ENCODE measurements at places on chromosomes 5 and 9.

- DNase-seq = no peak
Measured at GRCh38 chr5:142846406-142846805, 76.2 kb downstream of the ARHGAP26 start.

GRCh38 chr5:99020698-99021048, 91.9 kb upstream of the CHD1 start:
- DNase-seq = no peak

- no peak for DNase-seq
Measured at GRCh38 chr9:7300484-7300883, 499.1 kb downstream of the DMAC1 start.

GRCh38 chr9:113221800-113222481, 597 bp downstream of the SLC31A1 start:
- DNase-seq = peak; percentile 61

DNA sequence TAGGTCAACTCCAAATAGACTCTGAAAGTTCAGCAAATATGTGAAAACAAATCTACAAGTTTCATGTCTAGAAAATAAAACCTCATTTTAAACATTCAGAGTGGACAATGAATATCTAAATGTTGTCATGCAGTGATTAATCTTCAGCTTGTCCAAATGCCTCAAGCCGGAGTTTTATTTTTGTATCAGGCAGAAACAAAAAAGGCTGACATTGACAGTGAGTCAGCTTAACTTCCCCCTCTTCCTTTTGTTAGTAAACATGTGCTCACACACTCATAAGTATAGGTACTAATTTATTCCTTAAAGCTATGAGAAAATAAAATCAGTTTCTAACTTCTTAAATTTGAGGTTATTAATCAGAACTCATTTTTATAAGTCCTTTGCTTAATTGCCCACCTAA, 467.9 kb upstream of the DAB2 start:
- no peak for DNase-seq

GRCh38 chr5:17120209-17120608, 97.2 kb upstream of the BASP1 start:
- DNase-seq = no peak

DNA sequence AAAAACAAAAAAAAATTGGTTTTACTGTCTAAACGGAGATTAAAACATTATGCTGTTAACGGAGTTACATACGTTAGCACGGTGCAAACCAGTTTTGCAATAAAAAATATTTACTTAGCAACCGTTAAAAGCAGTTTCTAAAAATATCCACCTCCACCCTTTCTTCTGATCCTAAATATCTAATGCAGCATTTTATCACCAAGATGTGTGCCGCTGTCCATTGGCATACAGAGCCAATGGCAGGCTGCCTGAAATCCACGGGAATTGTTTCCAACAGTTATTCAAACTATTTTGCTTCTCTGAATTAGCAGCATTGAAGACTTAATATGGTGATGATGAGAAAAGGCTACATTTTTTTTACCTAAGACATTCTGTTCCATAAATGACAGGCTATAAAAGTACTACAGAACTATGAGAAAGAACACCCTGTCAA, 61.6 kb downstream of the CSNK1A1 start:
- DNase-seq = no peak

DNA sequence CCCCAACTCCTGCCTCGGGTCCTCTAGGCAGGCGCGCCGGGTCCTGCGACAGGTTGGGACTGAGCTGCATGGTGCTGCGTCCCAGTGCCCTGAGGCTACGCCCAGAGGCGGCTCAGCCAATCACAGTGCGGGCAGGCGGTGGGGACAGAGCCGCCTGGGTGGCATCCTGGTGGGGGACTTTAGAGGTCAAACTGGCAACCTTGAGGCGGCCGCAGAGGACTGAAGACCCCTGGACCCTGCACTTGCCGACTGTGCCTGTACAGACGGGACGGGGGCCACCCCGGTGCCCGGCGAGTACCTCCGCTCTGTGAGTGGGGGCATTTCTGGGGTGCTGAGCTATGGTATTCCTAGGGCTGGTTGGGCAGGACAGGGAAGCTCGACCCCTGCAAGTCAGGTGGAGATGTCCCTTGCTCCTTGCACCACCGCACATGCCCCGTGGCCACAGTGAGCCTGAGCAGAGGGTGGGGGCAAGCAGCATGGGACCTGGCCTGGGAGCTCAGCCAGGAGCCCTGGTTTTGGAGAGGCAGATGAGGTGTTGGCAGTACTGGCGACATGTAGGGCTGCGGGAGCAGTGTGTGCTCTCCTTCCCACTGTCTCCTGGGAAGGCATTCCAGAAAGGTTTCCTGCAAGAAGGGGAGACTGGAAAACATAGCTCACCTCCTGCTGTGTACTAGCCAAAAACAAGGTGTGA, 45.5 kb downstream of the CTSL start:
- no peak for DNase-seq

- peak; percentile 57 for DNase-seq
Measured at GRCh38 chr9:122095010-122095767, 2.1 kb upstream of the TTLL11 start.

DNA sequence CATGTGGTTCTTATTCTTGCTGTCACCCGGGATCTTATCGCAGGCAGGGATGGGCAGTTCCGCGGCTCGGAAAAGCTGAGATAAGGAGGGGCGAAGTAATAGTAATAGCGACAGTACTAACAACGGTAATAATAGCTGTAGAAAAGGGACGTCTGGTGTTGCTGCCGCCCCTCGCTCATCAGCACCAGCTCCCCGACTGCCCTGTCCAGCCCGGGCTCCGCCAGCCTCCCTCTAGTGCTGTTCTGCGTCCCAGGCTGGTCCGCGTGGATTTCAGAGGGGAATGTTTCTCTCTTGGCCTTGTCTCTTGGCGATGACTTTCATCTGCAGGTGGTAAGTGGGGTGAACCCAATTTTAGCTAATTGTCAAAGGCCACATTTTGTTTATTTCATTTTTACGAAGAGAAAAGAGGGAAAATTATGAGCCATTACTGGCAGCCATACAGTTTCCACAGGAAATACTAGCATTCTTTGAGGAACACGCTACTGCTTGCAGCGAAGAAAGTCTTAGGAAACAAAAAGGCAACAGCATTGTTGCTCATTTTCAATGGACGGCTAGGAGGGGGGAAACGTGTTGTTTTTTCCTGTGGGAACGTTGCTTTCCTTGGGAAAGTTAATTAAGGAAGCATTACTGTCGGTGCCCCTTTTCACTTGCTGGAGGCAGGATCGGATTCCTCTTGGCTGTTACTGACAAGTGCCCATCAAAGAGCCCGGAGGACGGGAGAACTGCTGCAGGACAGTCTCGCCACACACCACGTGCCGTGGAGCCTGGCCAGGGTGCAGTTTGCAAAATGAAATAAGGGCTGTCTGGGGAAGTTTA, 762 bp downstream of the SNCAIP start:
- peak; percentile 45 for DNase-seq

- DNase-seq = no peak
Measured at GRCh38 chr5:159458217-159458711, 128.0 kb upstream of the IL12B start.

- no peak for DNase-seq
Measured at GRCh38 chr5:16082053-16082452, 97.5 kb downstream of the MARCHF11 start.

GRCh38 chr5:138944527-138945322, 69.6 kb upstream of the LRRTM2 start:
- DNase-seq = no peak

DNA sequence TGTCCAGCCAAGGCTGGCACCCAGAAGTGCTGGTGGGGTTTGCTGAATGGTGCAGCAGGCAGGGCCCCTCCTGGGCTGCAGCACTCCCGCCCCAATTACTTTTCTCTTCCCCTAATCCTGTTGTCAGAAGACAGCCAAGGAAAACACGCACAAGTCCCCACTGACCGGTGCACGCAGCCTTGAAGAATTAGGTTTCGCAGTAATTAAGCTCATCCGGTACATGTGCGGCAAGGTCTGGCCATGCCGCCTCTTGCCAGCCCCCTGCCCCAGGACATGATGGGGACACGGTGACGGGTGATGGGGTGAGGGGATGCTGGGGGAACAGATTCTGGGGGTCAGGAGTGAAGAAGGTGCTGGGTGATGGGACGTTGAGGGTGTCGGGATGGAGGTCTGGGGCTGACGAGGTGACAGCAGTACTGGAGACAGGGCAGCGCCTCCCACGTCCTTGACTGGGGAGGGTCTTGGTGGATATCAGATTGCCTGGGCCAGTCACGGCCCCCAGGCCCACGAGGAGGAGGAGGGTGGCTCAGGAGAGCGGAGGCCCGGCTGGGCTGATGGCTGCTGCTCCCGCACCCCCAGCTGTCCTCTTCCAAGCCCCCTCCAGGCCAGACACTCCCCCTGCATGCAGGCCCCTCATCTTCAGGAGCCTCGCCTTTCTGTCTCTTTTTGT, 34.9 kb downstream of the BARX1 start:
- no peak for DNase-seq

- DNase-seq = no peak
Measured at GRCh38 chr9:69993110-69993509, 50.5 kb upstream of the MAMDC2 start.

GRCh38 chr5:89168766-89169165, 285.8 kb upstream of the MEF2C start:
- DNase-seq = no peak

- no peak for DNase-seq
Measured at GRCh38 chr5:92560698-92561401, 1020.2 kb downstream of the NR2F1-AS1 start.

DNA sequence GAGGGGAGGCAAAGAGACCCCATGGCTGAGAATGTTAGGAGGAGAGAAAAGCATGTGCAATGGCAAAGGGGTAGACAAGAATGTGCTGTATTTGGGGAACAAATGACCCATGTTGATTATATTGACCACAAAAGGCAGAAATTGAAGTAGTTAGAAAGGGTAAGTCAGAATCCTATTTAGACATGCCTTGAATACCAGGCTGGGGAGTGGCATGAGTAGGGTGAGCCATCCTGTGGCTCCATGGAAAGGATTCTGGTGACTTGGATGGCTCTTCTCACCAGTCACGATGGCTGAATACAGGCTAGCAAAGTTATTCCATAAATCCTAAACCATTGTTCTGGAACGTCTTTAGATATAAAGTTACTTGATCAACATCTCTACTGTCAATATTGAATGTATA, 73.4 kb upstream of the MEF2C start:
- no peak for DNase-seq

- peak; percentile 38 for DNase-seq
Measured at GRCh38 chr9:76687861-76688391, 76.3 kb upstream of the PCA3 start.

- DNase-seq = no peak
Measured at GRCh38 chr9:99356512-99356971, 134.5 kb downstream of the SEC61B start.

DNA sequence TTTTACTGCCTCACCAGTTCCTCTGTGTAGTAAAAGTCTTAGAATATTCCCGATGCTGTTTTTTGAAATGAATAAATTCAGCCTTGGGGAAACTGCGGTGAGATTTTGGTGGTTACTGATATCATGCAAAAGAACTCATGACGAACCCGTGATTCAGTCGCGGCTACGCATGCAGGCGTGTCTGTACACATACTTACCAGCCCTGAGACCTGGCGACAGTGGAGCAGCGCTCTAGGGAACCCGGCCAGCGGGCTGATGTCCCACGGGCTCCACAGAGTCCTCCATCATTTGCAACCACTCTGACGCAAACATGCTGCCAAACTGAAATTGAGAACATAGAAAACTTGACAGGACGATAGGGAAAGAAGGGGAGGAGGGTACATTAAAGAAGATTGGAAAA, 315.6 kb upstream of the DAB2 start:
- no peak for DNase-seq

- DNase-seq = no peak
Measured at GRCh38 chr9:134399435-134400056, 73.3 kb downstream of the RXRA start.

DNA sequence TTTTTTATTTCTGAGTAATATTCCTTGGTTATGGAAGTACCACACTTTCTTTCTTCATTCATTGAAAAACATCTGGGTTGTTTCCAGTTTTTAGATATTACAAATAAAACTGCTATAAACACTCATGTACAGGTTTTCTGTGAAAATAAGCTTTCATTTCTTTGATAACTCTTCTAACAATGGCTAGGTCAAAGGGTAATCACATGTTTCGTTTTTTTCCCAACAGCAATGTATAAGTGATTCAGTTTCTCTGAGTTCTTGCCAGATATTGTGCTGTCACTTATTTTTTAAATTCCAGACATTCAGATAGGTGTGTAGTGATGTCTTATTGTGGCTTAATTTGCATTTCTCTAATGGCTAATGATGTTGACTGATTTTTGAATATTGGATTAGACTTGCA, 16.7 kb upstream of the TNPO1 start:
- DNase-seq = no peak

DNA sequence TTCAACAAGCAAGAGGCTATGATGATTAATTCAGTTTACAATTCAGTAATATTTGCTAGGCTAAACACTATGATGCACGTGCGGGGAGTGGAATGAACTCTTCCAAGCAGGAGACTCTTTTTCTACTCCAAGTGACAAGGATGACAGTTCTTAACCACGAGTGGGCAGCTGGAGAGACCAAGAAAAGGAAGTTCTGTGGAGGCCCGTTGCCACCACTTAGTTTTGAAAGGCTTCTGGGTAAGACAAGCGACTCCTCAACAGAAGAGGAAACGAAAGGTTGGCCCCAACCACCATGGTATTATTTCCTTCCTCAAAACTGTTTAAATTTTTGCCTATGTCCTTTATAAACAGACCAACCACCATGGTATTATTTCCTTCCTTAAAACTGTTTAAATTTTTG, 2.8 kb downstream of the DCAF12 start:
- DNase-seq = no peak

GRCh38 chr9:110575945-110576344, 3.6 kb downstream of the SVEP1 start:
- DNase-seq = no peak

GRCh38 chr5:76831110-76831452, 12.3 kb downstream of the F2RL1 start:
- no peak for DNase-seq

DNA sequence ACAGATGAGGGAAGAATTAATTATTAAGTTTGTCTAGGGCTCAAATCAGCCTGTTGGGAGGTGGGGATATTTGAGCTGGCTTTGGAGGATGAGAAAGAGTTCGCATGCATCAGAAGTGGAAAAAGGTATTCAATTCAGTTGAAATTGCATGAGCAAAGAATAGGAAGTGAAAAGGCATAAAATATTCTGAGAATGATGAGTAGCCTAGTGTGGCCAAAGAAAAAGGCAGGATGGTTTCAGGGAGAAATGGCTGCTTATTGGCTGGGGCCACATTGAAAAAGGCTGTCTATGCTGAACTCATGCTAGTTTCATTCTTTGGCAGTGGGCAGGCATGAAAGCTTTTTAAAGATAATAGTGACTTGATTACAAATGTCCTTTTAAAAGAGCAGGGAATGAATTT, 235.4 kb upstream of the RIOK2 start:
- no peak for DNase-seq

DNA sequence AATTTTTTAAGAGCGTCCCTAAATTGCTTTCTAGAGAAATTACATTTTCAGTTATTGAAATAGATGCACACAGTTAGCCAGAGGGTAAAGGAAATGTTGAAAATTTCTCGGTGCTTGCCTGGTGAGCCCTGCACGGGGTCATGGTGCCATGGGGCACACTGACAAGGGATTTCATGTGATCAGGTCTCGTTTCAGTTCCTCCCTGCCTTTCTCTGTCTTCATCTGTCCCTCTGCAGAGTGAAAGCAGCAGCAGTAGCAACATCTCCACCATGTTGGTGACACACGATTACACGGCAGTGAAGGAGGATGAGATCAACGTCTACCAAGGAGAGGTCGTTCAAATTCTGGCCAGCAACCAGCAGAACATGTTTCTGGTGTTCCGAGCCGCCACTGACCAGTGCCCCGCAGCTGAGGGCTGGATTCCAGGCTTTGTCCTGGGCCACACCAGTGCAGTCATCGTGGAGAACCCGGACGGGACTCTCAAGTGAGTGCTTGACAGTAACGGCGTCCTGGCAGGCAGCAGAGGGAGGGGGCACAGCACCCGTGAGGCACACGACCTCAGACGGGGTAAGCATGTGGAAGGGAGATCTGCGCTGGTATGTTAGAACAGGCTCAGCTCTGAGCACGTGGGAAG, 89.1 kb upstream of the OTULINL start:
- no peak for DNase-seq

All from NCI-H510A treated with DMSO at 0.1 percent for 48 hours (cell line).